Activated CD4-positive, alpha-beta T cell treated with anti-CD3 and anti-CD28 coated beads, Interleukin-2, amount 50 U/mL, for 1 hour (primary cell): ENCODE measurements at places on chromosomes 6 and 20.
A peak's percentile ranks its signal among the peaks of the same experiment; 100 is the strongest.

- DNase-seq, result no peak
Observed at GRCh38 chr6:139605350-139605749, 230.9 kb upstream of the CITED2 start.

DNA sequence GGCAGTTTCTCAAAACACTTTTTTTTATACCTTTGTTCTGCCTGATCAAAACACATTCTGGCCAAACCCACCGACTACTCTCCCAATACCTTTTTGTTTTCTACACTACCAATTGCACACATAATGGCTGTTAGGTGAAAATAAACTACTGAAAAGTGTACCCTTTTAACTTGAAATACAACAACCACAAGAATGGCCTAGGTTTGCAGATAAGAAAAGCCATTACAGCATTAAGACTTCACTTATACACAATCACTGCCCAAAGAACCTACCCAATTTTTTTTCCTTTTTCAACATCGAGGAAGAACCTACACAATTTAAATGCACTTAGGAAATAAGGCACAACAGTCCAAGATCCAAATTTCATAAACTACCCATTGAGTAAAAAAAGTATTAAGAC lies 1.8 kb downstream of the SEC63 start:
- no peak for DNase-seq

DNA sequence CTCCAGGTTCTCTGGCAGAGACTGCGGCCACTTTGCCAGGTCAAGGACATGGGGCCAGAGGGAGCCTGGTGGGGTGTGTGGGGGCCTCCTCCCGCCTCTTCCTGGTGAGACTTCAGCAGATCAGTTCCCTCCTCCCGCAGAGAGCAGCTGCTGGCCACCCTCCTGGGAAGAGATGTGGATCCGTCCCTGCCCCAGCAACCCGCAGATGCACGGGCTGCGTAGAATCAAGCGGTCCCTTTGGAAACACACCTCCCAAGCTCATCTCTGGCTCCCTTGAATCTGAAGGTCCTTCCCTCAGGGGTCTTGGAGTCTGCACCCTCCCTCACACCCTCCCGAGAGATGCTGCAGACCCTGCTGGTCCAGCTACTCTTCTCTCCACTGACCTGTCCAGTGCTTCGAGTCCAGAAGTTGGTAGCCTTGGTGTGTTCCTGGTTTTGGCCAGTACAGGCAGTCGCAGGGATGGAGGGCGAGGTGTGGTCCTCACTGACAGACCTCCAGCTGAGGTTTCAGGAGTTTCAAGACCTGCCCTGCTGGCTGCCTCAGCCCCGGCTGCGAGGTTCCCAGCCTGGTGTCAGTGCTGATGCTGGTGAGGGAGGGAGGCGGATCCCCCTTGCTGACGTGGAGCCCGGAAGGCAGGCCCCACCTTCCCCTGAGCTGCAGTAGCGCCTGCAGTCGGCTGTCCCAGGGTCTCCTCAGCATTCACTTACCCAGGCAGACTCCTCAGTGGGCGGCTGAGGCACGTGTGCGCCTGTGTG lies at the start of gene NPBWR2:
Gene NPBWR2 (minus strand): TSS at position 585 of the 755 bp plus-strand sequence. CDS start 734 bp downstream, outside the sequence.
- peak; percentile 30 for DNase-seq

GRCh38 chr6:19998541-19998940 lies 161.4 kb downstream of the ID4 start:
- DNase-seq, result no peak
